ENCODE measurements at places on chromosomes 11 and 22.

- no peak for DNase-seq
Observed at GRCh38 chr11:114162719-114163123, 103.2 kb downstream of the ZBTB16 start.

DNA sequence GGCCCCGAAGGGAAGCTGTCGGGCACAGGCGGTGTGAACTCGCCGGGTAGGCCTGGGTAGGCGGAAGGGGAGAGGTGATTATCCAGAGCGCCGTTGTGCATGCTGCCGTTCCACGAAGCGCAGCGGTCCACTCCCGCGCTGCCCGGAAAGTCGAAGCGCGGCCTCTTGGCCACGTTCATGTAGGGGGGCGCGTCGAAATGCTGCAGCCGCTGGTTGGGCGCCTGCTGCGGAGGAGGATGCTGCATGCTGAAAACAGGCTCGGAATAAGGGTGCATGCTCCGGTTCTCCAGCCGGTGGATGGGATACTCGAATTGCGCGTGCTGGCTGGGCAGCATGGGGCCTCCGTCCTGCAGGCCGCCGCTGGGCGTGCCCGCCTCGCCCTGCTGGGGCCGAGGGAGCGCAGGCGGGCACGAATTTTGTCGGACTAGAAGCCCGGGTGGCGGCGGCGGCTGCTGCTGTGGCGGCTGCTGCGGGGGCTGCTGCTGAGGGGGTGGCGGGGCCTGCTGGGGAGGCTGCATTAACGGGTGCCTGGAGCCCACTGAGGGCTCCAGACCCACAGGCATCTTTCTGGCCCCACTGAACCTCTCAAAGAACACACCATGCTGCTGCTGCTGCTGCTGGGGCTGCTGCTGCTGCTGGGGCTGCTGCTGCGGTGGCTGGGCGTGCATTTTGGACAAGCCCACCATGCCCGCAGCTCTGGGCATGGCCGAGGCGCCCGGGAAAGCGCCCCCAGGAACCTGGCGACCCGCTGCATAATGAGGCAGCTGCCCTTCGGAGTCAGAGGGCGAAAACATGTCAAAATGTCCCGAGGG is 2.3 kb downstream of the MN1 start:
- no peak for DNase-seq

DNA sequence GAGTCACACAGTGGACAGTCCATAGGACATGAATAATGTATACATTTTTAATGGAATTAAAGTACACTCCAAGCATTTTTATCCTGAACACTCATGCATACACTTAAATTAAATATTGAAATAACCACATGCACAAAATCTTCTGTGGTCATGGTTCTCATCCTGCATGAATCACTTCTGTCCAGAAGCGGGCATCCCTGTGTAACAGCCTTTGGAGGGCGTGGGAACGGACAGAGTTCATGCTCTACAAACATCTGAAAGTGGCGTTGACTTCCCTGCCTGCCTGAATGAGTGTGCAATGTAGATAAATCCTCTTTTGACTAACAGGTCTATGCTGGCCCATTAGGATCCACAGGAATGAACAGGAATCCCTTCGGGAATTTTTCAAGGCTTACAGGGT is 780.2 kb downstream of the BRD1 start:
- DNase-seq, result no peak

DNA sequence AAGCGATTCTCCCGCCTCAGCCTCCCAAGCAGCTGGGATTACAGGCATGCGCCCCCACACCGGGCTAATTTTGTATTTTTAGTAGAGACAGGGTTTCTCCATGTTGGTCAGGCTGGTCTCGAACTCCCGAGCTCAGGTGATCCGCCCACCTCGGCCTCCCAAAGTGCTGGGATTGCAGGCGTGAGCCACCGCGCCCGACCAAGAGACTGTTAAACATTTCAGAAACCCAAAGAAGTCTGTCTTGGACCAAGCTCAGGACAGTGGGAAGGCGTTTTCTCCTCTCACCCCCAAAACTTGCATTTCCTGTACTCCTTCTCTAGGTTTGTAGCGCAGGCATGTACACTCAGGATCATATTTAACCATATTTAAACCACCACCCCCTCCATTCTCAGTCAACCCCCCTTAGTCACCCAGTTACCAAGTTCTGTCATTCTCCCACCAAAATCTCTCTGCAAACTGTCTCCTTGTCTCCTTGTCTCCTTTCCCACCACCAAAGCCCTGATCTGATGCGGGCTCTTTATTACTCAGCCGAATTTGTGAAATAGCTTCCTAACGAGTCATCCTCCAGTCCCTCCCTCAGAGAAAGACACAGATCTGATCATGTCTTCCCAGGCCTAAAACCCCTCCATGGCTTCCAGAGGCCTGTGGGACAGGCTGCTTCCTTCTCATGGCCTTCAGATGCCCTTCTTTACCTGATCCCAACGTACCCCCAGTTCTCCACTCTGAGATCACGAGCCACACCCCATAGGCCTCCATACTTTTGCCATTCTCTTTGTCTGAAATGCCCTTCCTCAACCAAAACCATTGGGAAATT is 29.0 kb upstream of the CREB3L1 start:
- DNase-seq, result no peak

DNA sequence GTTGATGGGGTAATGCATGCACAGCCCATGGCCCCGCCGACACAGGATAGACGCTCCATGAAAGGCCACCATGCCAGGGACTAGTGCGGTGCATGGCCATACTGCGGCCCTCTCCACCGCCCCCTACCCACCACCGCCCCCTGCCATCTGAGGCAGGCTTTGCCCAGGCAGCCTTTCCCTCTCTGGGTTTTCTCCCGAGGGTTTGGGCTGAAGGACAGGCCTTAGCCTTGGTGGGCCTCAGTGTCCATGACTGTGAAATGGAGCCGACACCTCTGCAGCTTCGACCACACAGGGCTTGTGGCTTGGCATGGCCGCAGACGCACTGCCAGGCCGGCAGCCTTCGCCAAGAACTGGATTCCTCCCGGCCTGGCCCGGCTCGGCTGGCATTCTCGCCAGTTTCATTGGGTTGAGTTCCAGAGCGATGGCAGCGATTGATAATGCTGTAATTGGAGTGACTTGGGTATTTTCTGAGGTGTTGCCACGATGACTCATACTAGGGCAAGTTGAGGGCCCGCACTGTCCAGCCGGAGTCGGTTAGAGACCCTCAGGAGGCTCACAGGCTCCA is 111.3 kb downstream of the WNT7B start:
- DNase-seq, result no peak

GRCh38 chr11:21514316-21514715 is 678.6 kb upstream of the ANO5 start:
- no peak for DNase-seq

- no peak for DNase-seq
Observed at GRCh38 chr11:123519055-123519796, 89.2 kb downstream of the GRAMD1B start.

DNA sequence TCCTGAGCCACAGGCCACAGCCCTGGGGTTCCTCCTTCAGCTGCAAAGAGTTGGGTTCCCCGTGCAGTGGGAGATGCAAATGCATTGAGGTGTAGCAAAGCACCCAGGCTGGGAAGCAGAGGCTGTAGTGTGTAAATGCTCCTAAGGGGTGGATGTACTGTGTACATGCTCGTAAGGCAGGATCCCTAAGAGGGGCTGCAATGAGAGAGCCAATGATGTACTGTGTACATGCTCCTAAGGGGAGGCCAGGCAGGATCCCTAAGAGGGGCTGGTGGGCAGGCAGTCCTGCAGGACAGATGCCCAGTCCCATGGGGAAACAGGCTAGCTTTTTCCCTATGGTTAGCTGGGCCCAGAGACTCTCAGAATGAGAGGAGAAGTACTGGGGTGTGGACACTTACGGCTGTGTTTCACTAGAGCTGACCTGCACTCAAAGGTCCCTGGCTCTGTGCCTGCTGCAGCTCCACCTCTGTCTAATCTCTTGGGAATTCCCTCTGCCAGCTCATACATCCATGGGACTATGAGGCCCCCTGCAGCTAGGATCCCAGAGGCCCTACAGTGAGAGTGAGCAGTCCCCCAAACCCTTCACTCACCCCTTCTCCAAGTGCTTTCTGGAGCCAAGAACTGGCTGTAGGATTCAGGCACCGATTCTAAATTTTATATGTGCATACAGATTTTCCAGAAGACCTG is 261.9 kb upstream of the LUZP2 start:
- no peak for DNase-seq

Measured in stimulated activated CD4-positive, alpha-beta T cell treated with anti-CD3 and anti-CD28 coated beads, Interleukin-4, amount 100 ng/mL, for 48 hours (primary cell).